T-helper 22 cell (primary cell): ENCODE measurements at places on chromosomes 2 and 18.

- DNase-seq: no peak
Observed at GRCh38 chr2:122078451-122078850, 323.0 kb downstream of the TSN start.

- no peak for DNase-seq
Observed at GRCh38 chr2:210421916-210422315, 54.6 kb downstream of the LANCL1 start.

DNA sequence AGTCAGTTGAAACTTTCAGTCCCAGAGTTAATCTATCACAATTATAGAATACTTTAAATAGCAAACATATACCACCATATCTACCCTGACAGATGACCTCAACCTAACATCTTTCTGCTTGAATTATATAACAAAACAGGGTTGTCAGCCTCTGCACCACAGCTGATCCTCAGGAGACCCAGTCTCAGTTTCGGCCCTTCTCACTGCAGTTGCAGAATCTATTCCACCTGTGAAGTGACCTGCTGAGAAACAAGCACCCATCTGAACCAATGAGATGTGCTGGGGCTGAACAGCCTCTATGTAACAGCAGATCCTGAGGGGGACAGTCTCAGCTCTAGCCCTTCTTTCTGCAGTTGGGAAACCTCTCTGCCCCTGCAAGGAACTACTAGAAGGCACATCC is 567.6 kb downstream of the KCNJ3 start:
- DNase-seq: no peak

GRCh38 chr2:181836583-181836982 is 54.9 kb upstream of the ITPRID2 start:
- DNase-seq: no peak

DNA sequence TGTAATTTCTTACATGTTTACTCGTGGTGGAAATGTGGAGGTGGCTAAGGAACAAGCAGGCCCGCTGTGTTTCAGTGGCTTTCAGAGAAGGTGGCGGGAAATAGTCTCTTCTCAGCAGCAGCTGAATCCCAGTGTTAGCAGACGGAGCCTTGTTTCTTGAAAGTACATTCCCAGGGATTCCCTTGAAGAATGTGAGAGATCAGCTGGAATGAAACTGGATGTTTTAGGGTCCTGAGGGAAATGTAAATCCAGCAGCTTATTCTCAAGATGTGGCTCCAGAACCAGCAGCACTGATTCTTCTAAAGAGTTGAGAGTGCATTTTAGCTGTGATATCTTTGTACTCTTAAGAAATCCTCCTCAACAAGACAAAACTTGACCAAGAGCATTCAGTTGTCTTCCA is 59.1 kb downstream of the CDC42EP3 start:
- no peak for DNase-seq

GRCh38 chr2:229350883-229351282 is 79.8 kb upstream of the PID1 start:
- no peak for DNase-seq

DNA sequence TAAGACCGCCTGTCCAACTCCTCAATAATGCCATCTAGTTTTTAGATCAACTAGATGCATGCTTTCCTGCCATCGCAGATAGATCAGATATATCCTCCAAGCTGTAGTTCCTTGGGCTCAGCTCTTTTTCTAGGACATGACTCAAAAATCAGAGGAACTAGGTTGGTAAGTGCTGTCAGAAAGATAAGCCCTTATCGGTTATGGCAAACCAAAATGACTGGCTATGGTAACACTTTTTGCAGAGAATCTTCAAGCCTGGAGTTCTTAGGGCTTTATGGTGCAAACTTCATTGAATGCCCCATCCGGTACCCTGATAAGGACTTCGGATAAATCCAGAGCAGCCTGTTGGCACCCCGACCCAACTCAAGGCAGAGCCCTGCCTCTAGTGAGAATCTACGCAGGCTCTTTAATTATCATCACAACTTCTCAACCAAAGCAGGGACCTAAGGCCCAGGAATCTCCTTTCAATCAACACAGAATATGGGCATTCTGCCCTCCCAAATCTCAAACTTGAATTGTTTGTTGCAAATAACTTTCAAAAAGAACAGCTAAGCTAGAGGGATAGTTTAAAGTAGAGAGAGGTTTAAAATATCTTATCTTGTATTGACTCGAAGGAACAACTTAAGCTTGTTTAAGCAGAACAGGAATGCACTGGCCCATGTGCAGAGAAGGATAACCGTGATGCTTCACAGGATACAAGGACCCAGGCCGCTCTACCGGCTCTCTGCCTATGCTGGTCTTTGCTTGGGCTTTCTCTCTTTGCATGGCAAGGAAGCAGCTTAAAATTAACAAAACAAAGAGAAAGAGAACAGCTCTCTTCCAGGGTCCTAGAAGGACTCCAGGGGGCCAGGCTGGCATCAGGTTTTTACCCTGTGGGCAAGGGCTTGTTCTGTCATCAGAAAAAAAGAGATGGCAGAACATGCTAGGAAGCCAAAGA is 3.4 kb upstream of the CYP1B1 start:
- no peak for DNase-seq

DNA sequence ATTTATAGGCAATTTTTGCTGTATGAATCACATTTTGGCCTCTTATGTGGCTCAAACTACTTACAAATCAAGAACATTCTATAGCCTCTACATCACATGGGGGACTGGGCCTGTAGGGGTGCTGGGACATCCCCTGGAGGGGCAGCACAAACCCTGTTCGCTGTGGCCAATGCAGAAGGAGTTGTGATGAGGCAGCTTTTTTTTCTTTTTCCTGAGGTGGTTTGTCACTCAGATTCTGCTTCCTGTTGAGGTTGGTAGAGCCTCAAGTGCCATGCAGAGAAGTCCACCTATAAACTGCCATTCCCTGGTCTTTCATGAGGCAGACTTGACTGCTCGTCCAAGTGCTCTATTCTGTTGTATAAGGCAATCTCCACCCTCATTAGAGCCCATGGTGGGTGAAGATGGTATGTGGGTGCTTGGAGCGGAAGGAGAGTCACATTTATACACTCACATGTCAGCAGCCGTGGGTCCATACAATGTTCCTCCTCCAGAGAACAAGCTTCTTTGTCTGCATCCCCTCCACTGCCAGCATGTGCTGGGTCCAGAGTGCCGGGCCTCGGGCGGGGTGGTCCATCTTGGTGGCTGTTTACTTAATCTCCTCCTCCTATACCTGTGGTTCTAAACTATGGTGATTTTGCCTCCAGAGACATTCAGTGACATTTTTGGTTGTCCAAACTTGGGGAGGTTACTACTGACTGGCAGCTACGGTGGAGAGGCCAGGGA is 120.3 kb downstream of the ACOXL start:
- peak; percentile 45 for DNase-seq

GRCh38 chr18:3170441-3171161 is 49.2 kb downstream of the MYOM1 start:
- DNase-seq: no peak

- no peak for DNase-seq
Observed at GRCh38 chr18:73739098-73739497, 408.5 kb downstream of the FBXO15 start.

DNA sequence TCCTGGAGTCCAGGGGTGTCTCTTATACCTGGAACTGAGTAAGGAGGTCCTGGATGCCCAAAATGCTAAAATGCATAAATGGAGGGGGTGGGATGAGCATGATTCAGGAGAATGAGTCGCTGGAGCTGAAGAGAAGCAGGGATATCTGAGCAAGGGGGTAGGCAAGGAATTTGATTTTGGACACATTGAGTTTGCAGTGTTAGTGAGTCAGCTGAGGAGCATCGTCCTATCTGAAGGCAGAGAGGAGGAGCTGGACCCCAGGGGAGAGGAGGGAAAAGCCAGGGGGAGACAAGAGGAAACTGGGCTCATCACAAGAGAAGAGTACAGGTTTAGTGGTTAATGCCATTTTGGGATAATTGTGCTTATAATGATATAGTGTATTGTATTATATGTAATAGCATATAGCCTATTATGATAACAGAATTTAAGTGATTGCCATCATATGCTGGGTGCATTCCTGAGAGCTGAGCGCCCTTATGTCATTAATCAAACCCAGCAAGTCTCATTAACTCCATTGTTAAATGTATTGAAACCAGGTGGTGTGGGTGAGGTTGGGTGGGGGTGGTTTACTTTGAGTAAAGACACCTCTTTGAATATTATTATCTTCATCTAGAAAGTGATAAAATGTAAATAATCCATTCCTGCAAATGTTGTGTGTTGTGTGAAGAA is 12.4 kb downstream of the EHD3 start:
- no peak for DNase-seq

DNA sequence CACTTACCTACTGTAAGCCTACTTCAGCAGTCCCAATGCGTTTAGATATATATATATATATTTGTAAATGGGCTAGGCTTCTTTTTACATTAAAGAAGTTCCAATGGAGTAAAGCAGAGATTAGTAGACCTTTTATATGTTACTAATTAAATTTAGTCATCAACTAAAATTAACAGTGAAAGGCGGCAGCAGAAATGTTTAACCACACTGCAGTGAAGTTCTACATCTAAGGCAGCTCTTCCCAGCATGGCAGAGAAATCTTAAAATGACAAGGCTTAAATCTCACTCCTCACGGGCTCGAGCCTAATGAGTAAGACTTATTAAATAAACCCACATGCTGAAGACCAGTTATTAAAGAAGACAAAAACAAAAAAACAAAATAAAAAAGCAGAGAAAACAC is 19.1 kb upstream of the KANSL1L start:
- DNase-seq: no peak

GRCh38 chr2:100140582-100140981 is 1.8 kb downstream of the AFF3 start:
- no peak for DNase-seq

DNA sequence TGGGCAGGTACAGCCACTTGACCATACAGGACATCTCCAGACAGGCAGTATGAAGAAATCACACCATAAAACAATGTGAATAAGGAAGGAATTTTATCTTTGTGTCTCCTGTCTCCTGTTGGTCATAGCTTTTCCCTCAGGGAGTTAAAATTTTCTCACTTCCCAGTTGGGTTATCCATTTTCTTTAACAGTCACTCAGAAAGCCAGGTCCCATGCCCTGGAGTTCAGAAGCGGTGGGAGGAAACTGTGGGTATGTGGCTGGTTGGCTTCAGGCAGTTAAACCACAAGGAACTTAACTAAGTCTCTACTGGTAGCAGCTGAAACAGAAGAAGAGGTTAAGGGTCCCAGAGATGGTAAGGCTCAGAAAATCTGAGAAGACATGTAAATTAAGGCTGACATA is 6.5 kb upstream of the SMAD2 start:
- no peak for DNase-seq

- no peak for DNase-seq
Observed at GRCh38 chr18:27860701-27861107, 316.2 kb downstream of the CDH2 start.

DNA sequence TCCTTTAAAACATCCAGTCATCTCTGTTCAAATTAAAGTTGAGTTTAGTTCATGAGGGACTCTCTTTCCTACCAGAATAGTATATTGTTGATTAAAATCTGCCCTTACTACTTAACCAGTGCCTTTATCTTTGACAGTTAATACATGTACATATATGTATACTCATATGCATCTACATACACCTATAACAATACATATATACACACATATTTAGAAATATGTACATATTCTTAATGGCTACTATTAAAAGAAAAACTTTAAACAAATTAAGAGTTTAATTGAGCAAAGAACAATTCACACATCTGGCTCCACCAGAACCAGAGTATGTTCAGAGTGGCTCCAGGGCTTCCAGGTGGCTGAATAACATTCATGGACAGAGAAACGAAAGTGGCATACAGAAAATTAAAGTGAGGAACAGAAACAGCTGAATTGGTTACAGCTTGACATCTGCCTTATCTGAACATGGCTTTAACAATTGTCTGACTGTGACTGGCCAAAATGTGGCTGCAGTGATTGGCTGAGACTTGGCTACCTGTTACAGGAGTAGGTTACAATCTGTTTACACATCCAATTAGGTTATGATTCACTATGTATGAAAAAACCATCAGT is 38.8 kb downstream of the ZNF519 start:
- no peak for DNase-seq

- DNase-seq: no peak
Observed at GRCh38 chr2:225531559-225531958, 132.0 kb downstream of the NYAP2 start.

- DNase-seq: no peak
Observed at GRCh38 chr2:171254666-171255065, 94.0 kb upstream of the TLK1 start.

DNA sequence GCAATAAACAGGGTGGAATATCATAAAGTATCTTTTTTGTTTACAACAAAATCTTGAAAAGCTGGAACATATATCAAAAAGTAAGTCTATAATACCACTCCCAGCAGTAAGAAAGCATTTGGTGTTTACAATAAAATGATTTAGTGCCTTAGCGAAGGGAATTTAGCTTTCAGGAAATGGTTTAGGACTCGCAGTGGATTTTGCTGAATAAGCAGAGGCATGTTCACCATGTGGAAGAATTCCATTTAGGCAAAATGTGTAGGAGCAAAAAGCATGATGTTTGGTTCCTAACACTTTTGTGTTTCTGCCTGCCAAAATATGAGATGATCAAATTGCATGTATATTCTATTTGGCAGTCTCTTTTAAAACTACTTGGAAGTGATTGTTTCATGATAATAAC is 163.6 kb downstream of the AGPS start:
- no peak for DNase-seq

GRCh38 chr2:129469871-129470270 is 509.6 kb upstream of the RAB6C start:
- DNase-seq: no peak

- no peak for DNase-seq
Observed at GRCh38 chr2:121333834-121334558, 49.0 kb upstream of the TFCP2L1 start.

- no peak for DNase-seq
Observed at GRCh38 chr2:58543442-58543841, 302.3 kb upstream of the FANCL start.

DNA sequence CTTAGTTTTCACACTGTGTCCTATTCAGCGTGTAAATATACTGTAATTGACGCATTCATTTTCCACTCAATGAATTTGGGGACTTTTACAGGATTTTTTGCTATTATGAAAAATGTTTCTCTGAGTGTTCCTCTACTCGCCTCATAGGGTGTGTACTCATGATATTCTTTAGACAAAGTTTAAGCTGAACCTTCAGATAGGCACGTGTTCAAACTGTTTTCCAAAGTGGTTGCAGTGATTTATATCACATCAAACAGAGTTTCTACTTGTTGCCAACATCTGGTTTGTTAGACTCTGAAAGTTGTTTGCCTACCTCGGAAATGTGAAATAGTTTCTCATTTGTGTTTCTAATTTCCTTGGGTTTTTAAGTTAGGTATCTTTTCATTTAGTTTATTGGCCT is 46.4 kb upstream of the IL1R1 start:
- no peak for DNase-seq

GRCh38 chr2:168561991-168562390 is 105.9 kb downstream of the CERS6 start:
- DNase-seq: no peak

DNA sequence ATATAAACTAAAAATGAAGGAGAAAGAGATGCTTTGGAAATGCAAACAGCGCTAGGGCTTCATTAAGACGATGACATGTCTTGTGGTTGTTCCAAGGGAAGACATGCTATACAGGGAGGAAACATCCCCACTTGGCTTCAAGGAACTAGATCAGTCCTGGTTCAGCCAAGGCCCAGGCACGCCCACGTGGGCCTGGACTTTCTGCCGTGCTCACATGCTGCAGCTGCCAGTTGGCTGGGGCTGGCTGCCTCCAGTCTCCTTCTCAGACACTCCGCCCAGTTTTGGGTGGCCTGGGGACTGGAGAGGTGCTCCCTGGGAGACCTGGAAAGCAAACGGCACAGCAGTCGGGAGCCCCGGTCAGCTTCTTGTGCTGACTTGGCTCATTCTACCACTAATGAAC is 109.6 kb downstream of the GLI2 start:
- DNase-seq: no peak

- no peak for DNase-seq
Observed at GRCh38 chr2:237486819-237487448, at the start of gene MLPH. TSS of gene MLPH (plus strand) at chr2:237487251. CDS start at chr2:237493427, 6,176 bp downstream.

GRCh38 chr18:12376034-12376753 is 833 bp downstream of the AFG3L2 start:
- no peak for DNase-seq
